ENCODE measurements at places on chromosomes 13 and 19.
A peak's percentile ranks its signal among the peaks of the same experiment; 100 is the strongest.

DNA sequence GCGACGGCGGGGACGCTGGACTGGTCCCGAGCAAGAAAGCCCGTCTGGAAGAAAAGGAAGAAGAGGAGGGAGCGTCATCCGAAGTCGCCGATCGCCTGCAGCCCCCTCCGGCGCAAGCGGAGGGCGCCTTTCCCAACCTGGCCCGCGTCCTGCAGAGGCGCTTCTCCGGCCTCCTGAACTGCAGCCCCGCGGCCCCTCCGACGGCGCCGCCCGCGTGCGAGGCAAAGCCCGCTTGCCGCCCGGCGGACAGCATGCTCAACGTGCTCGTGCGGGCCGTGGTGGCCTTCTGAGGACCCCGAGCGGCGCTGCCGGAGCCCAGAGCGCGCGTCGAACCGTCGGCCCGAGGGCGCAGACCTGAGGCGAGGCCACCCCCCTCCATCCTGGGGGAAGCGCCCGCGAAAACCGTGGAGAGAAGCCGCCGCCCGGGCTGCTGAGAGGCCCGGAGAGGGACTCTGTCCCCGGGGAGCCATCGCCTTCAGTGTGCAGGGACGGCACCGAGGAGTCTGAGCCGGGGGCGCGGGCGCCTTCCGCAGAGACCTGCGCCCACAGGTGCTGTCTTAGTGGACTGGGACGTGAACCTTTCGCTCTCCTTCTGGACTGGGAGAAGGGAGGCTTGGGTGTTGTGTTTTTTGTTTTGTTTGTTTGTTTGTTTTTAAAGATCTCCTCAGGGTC lies 3.5 kb downstream of the IER2 start:
- no peak for DNase-seq

GRCh38 chr13:24668955-24669582 lies 11.1 kb upstream of the ATP12A start:
- no peak for DNase-seq

GRCh38 chr13:99648066-99648665 lies 146.9 kb downstream of the TM9SF2 start:
- no peak for DNase-seq

- peak; percentile 87 for DNase-seq
Measured at GRCh38 chr19:55632463-55632834, 8.1 kb upstream of the ZNF784 start.

DNA sequence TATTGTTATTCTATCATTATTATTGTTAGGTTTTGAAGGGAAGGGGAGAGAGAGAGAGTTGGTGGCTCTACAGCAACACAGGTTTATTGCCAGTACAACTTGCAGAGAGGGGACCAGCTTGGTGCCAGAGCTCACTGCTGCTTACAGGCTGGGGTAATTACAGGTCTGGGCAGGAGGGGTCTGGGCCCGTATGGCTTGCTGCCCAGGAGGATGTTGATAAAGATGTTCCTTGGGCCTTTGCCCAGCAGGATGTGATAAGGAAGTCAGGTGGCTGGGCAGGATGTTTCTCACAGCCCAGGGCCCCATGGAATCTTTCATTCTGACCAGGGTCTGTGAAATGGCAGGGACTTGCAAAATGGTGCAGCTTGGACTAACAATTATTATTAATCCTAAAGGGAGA lies 64.2 kb upstream of the ZNF599 start:
- no peak for DNase-seq

DNA sequence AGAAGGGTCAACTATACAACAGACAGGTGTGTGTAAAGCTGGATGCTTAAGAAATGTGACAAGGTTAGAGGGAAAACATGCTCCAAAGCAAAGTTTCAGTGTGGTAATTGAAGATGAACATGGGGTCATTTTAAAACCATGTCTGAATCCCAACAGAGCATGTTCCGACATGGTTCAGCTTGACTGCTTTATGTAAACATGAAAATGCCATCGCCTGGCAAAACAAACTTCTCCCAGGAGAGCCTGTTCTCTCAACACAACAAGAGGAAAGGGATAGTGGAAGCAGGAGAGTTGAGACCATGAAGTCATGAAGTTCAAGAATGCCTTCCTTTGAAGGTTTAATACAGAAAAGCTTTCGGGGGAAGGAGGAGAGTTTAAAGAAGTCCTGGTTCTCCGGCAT lies 85.8 kb downstream of the EPSTI1 start:
- DNase-seq = no peak
